Aorta (tissue), 5 donors: ENCODE measurements at places on chromosomes 16 and 17.
A peak's percentile ranks its signal among the peaks of the same experiment; 100 is the strongest.

- no peaks in the 10 kb centered on the region for H3K27me3 ChIP-seq
- H3K36me3 ChIP-seq = no peaks in the 10 kb centered on the region
- no peaks in the 10 kb centered on the region for H3K4me1 ChIP-seq
- H3K27ac ChIP-seq = no peak overlapping the region
These were observed 26.3 kb downstream of the ADORA2B start for GRCh38 chr17:15971098-15971678.

- DNase-seq = no peak
These were observed 34.3 kb downstream of the IL4R start for GRCh38 chr16:27347930-27348685.

- no peaks in the 10 kb centered on the region for H3K36me3 ChIP-seq
- DNase-seq = no peak
- H3K27me3 ChIP-seq = no peaks in the 10 kb centered on the region
- H3K4me1 ChIP-seq = no peaks in the 10 kb centered on the region
- no peak overlapping the region for H3K4me3 ChIP-seq
These were observed 393.9 kb upstream of the MAF start for GRCh38 chr16:79994418-79994817.

DNA sequence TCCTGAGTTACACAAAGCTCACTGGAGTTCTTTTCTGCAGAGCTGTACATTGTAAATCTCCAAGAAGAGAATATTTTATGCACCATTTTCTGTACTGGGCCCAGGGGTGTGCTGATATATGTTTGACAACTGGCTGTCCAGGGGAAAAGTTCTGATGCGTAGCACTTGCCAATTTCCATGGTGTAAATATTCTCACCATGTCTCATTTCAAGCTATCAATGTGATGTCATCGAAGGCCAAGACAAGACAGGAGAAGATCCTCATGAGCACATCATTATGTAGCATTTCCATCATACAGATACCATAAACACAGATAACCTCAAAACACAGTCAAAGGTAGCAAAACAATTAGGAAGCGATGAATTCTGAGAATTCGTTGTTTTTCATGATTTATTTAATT, 18.9 kb downstream of the CDH5 start:
- no peaks in the 10 kb centered on the region for H3K27me3 ChIP-seq
- H3K36me3 ChIP-seq = no peaks in the 10 kb centered on the region
- H3K4me3 ChIP-seq = no peak overlapping the region

- no peak overlapping the region for H3K4me3 ChIP-seq
- H3K4me1 ChIP-seq = no peaks in the 10 kb centered on the region
- H3K27me3 ChIP-seq = no peaks in the 10 kb centered on the region
- no peaks in the 10 kb centered on the region for H3K36me3 ChIP-seq
These were observed 31.3 kb downstream of the ASIC2 start for GRCh38 chr17:33261820-33262219.

- H3K36me3 ChIP-seq = no peaks in the 10 kb centered on the region
- no peaks in the 10 kb centered on the region for H3K4me1 ChIP-seq
- DNase-seq = no peak
- no peak overlapping the region for H3K4me3 ChIP-seq
- no peak overlapping the region for H3K27ac ChIP-seq
These were observed 19.4 kb upstream of the ATP5MC1 start for GRCh38 chr17:48873209-48873608.

DNA sequence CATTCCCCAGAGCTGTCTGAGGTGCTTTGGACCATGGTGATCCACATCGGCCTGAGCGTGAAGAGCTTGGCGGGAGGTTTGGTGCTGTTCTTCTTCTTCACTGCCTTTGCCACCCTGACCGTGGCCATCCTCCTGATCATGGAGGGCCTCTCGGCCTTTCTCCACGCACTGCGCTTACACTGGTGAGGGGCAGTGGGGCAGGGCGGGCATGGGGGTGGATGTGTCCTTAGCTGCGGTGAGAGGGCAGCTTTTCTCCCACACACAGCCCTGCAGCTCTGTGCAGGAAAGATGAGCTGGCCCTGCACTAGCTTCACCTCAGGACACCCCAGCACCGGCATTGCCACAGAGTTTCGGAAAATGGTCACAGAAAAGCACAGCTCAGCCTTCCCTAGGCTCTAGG, 21.8 kb upstream of the NAGLU start:
- no peak overlapping the region for H3K27ac ChIP-seq
- no peaks in the 10 kb centered on the region for H3K36me3 ChIP-seq
- peak; percentile 59 for DNase-seq
- H3K4me1 ChIP-seq = peaks cover 8% of the 10 kb centered on the region
- H3K27me3 ChIP-seq = no peaks in the 10 kb centered on the region
- no peak overlapping the region for H3K4me3 ChIP-seq
